ENCODE measurements at places on chromosomes 7 and 10. TPM values are rescaled to one million over a fixed set of nuclear protein-coding genes. Genes with fewer than 3 reads are reported as not detected.

MET gene
- total RNA-seq: 29.5 TPM

PRRT4 gene
- 7.6 TPM for total RNA-seq

TMEM270 gene
- total RNA-seq: not detected

GAD2 gene
- not detected for total RNA-seq

SUN1 gene
- total RNA-seq: 186 TPM

TRIM50 gene
- total RNA-seq: not detected

CTAGE8 gene
- not detected for total RNA-seq

SEMA3E gene
- total RNA-seq: 4.3 TPM
